ENCODE measurements at places on chromosomes 13 and 19. TPM values are rescaled to one million over a fixed set of nuclear protein-coding genes. Genes with fewer than 3 reads are reported as not detected.

DNA sequence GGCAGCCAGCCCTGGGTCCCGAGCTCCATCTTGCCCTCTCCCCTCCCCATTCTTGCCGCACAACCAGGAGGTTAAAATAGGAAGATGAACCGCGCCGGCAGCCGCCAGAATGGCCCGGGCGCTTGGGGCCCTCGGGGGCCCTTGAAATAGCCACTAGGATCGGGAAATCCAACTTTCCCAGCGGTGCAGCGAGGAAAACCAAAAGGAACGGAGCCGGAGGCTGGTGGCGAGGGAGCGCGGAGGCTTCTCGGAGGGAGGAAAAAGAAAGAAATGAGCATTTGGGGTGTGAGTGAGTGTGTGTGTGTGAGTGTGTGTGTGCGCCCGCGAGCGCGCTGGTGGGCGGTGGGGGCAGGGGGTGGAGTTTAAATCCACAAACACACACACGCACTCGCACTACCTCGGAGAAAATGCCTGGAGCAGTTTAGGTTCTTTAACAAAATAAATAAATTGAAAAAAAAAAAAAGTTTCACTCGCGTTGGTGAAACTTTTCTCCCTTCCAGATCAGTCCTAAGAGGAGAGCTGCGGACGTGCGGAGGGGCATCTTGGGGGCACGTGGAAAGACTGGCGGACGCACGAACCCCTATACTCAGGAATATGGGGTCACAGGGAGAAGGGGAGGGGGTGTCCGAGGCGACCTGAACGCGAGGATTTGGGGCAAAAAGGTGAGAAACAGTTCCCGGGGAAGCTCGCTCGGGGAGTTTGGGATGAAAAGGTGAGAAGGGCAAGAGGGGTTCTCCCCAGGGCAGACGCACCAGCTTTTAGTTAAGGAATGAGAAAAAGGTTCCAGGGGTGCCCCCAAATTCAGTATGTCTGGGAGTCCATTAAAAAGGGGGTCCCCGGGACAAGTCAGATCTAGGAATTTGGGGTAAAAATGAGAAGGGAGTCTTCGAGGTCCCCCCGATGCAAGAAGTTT, 1.3 kb downstream of the RFX2 start:
- DNase-seq: peak; percentile 58

DNA sequence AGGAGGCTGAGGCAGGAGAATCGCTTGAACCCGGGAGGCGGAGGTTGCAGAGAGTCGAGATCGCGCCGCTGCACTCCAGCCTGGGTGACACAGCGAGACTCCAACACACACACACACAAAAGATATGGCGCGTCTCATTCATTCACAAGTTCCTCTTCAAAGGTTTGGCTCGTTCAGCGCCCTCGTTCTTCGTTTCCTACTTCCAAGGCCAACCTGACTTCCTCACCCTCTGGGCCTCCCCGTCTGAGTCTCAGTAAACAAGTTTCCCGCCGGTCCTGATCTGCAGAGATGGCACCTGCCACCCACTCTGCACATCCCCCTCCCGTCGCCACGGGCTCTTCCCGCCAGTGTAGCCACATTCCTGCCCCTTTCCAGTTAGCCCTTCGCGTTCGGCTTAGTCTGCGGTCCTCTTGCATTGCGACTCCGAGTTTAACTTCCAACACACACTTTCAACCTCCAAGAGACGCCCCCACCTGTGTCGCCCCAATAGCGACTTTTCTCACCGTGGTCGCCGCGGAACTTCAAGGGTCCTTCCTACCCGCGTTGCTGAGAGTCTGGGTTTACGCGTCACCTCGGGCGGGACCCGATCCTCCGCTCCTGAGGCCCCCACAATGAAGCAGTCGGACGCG, 1.3 kb upstream of the BSG start:
- peak; percentile 86 for DNase-seq

- no peak for DNase-seq
Observed at GRCh38 chr19:14494411-14494810, 1.5 kb downstream of the GIPC1 start.

- DNase-seq: no peak
Observed at GRCh38 chr13:47049276-47049989, 152.6 kb upstream of the HTR2A start.

Gene ADAMTS10
- total RNA-seq: 40.5 TPM

Data from A673 (cell line).